MG63 (cell line): ENCODE measurements at places on chromosomes 13 and 19. TPM values are rescaled to one million over a fixed set of nuclear protein-coding genes. Genes with fewer than 3 reads are reported as not detected.

PRSS57 gene
- not detected in 2 replicates for total RNA-seq

RNF113B gene
- not detected in 2 replicates for total RNA-seq

PTGIR gene
- total RNA-seq, result not detected in 2 replicates

FGF22 gene
- not detected in 2 replicates for total RNA-seq

CEACAM8 gene
- total RNA-seq, result not detected in 2 replicates

NLRP5 gene
- not detected in 2 replicates for total RNA-seq

VSTM2B gene
- not detected in 2 replicates for total RNA-seq

THSD1 gene
- 11.3 and 17.9 TPM in 2 replicates for total RNA-seq

F2RL3 gene
- not detected in 2 replicates for total RNA-seq

KXD1 gene
- total RNA-seq, result 140 and 145 TPM in 2 replicates

VSTM1 gene
- not detected in 2 replicates for total RNA-seq

DNA sequence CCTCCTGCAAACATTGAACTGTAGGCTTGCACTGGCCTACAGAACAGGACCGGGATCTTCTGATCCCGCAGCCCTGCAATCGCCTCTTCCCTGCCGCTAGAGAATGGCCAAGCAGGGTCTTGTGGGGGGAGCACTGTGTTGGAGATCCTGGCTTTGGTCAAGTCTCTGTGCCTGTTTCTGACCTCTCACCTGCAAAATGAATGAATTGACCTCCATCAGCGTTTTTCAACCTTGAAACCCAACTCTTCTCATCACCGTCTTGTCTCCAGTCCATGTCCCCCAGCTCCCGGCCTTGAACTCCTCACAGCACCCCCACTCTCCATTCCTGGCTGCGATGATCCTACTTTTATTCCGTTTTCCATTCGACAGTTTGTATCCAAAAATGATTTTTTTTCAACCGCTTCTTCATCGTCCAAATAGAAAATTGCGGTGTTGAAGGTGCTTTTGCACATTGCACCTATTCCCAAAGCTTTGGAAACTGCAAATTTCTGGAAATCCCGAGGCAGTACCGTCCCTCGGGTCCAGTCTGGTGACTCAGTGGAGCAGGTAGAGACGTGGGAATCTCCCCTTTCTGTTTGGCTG lies 2.0 kb downstream of the MYO9B start:
- DNase-seq, result no peak

DNA sequence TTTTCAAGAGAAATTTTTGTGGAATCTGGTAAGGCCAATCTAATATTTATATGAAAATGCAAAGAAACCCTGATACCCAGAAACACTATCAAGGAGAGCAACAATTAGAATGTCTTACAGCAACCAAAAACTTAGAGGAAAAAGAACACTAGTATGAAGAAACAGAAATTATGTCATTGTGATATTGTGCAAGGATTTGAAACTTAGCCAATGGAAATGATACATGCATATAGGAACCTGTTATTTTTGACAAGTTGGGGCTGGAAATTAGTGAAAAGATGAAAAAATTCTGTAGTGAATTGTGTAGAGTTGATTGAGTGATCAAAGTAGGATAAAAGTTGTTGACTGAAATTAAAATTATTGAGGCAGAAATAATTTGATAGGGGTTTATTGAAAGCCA lies 792.6 kb upstream of the SLITRK6 start:
- no peak for DNase-seq

- peak; percentile 39 for DNase-seq
These were observed 14.2 kb downstream of the NDUFA11 start for GRCh38 chr19:5889288-5889971.

GRCh38 chr13:46531953-46532352 lies 21.0 kb upstream of the LRCH1 start:
- DNase-seq, result no peak

GRCh38 chr19:28985201-28985600 lies 227.8 kb downstream of the UQCRFS1 start:
- no peak for DNase-seq

DNA sequence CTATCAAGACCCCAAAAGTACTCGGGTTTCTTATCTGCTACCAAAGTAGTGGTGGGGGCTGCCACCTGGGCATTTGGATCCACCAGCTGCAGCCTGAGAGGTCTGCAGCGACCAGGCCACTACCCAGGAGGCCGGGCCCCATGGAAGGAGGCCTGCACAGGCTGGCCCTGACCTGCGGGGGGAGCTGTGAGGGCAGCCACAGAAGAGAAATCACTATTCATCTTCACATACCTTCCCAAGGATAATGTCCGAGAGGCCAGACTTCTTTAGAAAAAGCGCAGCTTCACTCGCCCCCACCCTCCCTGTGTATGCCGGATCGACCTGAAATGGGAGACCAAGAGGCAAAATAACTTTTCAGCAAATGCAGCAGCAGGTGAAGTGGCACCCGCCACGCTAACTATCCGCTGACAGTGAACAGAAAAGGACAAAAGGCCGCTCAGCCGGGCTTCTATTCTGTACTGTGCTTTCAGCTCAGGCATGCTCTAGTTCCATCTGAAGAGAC lies 30.1 kb downstream of the EPS15L1 start:
- DNase-seq, result peak; percentile 32

DNA sequence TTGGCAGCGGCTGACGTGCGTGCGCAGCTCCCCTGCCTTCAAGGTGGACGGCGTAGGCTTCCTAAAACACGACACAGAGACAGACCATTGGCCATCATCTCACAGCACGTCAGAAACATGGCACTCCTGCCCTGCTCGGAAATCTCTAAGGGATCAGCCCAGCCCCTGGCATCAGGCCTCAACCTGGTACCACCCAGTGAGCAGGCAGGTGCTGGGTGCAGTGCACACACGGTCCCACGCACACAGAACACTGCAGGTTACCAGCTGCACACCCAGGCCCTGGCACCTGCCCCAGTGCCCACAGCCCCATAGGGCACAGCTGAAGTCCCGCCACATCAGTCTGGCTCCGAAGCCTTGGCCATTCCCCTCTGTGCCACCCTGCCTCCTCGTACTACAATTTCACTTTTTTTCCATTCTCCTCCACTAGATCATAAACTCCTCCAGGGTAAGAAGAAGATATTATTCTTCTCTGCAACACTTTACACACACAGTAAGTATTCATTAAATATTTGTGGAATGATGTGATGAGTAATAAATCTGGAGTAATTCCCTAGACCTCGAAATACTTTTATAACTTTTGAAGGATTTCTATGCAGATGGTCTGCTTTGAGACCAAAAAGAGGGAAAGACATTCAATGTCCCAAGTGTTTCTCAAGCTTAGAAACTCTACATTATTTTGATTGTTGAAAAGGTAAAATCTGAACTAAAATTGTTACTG lies 156.4 kb downstream of the COL4A1 start:
- DNase-seq, result no peak

DNA sequence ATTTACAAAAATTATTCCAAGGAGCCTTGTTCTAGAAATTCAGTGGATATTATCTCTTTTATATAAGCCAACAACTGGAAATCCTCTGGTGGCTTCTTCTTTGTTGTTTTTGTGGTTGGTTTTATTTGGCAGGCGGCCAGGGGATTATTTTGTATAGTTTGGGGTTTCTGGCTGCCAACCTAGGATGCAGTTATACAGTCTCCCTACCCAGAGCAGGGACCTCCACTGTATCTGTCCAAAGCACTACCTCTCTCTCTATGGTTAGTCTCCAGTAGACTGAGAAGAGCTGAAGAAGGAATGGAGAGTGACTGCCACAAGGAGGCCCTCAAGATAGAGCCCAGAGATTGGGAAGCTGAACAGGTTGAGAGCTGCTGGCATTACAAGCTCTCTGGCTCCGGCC lies 80.2 kb downstream of the ZAR1L start:
- peak; percentile 24 for DNase-seq

DNA sequence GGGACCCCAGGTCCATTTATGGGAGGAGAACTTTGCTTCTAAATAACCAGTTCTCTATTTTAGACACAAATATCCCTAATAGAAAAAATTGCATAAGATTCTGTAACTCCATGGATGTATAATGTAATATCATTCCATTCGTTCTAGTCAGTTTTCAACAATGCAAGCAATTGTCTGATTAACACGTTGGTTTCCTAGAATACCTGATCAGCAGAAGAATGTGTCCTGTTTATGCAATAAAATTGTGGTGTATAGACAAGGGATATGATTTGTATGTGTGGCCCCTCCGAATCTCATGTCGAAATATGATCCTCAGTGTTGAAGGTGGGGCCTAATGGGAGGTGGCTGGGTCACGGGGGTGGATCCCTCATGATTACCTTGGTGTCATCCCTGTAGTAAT lies 62.1 kb downstream of the RUBCNL start:
- no peak for DNase-seq

DNA sequence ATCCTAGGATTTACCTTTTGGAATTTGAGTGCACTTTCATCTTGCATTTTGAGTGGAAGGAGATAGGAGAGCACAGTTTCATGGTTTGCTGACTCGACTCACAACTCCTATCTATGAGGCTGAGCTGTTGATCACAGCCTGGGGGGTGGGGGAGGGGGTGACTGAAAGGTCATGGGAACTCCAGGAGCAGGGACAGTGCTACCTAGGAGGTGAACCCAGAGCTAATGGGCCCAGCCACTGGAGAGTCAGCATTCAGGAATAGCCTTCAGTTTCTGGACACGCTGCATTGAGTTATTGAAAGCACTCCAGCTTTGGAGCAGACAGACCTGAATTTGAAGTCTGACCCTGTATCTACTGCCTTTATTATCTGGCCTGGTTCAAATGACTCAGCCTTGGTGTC lies 339.9 kb downstream of the SLC7A1 start:
- no peak for DNase-seq

DNA sequence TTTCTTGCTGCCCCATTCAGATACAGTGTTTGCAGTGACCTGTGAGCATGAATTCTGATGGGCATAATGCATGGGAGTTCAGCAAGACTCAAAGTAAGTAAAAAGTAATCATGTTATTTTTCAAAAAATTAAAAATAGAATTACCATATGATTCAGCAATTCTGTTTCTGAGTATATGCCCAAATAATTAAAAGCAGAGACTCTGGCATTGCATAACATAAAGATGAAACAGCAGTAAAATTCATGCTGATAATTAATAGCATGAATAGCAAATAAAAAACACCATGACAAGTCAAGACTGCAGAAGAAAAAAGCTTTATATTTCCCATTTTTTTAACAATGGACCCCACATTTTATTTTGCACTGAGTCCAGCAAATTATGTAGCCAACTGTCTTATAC lies 21.3 kb downstream of the RNF6 start:
- no peak for DNase-seq

- no peak for DNase-seq
These were observed 13.2 kb upstream of the ADGRE5 start for GRCh38 chr19:14368011-14368513.

DNA sequence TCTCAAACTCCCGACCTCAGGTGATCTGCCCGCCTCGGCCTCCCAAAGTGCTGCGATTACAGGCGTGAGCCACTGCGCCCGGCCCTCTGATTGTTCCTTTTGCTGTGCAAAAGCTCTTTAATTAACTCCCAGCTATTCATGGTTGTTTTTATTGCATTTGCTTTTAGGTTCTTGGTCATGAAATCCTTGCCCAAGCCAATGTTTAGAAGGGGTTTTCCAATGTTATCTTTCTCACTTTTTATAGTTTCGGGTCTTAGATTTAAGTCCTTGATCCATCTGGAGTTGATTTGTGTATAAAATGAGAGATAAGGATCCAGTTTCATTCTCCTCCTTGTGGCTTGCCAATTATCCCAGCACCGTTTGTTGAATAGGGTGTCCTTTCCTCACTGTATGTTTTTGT lies 19.2 kb upstream of the GRTP1 start:
- no peak for DNase-seq

DNA sequence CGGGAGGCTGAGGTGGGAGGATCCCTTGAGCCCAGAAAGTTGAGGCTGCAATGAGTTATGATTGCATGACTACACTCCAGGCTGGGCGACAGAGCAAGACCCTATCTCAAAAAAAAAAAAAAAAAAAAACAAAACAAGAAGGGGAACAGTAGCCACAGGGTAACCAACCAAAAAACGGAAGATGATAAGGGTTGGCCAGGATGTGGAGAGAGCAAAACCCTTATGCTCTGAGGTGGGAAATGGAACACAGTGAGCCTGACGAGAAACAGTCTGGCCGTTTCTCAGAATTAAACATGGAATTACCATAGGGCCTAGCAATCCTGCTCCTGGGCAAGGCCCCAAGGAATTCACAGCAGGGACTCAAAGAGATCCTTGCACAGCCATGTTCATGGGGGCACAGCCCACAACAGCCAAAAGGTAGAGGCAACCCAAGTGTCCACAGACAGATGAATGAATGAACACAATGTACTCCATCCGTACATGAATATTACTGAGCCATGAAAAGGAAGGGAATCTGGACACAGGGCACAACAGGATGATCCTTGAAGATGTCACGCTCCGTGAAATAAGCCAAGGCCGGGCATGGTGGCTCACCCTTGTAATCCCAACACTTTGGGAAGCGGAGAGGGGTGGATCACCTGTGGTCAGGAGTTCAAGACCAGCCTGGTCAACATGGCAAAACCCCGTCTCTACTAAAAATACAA lies 11.3 kb downstream of the NMRK2 start:
- no peak for DNase-seq

DNA sequence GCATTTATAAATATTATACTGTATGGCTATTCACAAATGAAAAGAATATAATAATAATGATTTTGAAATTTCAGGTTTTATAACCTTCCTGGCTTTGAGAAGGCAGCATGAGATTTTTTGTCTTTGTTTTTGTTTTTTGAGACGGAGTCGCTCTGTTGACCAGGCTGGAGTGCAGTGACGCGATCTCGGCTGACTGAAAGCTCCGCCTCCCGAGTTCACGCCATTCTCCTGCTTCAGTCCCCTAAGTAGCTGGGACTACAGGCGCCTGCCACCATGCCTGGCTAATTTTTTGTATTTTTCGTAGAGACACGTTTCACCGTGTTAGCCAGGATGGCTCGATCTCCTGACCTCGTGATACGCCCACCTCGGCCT lies 64.1 kb downstream of the ZNF429 start:
- no peak for DNase-seq

DNA sequence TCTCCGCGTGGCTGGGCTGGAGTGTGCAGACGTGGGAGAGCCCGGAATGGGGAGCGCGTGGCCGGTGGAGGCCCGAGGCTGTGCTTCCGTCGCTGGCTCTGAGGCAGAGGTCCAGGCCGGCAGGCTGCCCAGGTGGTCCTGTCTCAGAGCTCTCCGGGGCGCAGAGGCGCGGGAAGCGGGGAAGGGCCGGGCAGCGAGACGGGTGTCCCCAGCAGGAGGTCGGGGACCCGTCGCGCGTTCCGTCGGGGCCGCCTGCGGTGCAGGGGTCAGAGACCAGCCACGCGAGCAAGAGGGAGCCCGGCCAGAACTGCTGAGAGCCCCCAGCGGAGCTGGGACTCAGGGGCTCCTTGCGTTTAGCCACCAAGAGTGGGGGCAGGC lies 1.3 kb upstream of the C1QTNF9 start:
- DNase-seq, result no peak

- peak; percentile 39 for DNase-seq
These were observed 35.9 kb upstream of the MPHOSPH8 start for GRCh38 chr13:19597523-19597922.

GRCh38 chr13:47407808-47408207 lies 511.0 kb upstream of the HTR2A start:
- DNase-seq, result no peak

- DNase-seq, result no peak
These were observed 14.1 kb upstream of the C19orf33 start for GRCh38 chr19:38289955-38290354.

- DNase-seq, result no peak
These were observed 12.1 kb upstream of the HAS1 start for GRCh38 chr19:51735759-51736449.
